Stimulated activated CD8-positive, alpha-beta memory T cell treated with anti-CD3 and anti-CD28 coated beads, Interleukin-2, amount 100 ng/mL, for 1 hour (primary cell): ENCODE measurements at places on chromosomes 5 and 9.

DNA sequence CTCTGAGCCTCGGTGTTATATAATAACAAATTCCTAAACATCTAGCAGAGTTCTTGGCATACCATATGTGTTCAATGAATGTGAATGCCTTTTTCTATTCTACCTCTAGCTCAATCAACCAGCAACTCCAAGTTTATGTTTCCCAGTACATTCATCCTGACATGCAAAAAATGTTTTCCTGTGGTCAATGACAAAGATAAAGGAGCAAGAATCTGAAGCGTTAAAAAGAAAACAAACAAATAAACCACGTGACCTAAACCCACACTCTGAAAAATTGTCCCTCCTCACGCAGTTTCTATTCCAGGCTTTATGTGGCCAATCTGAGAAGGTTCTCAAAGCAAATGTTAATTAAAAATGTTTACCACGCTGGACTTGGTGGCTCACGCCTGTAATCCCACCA, 18.0 kb downstream of the KLF4 start:
- DNase-seq: no peak

DNA sequence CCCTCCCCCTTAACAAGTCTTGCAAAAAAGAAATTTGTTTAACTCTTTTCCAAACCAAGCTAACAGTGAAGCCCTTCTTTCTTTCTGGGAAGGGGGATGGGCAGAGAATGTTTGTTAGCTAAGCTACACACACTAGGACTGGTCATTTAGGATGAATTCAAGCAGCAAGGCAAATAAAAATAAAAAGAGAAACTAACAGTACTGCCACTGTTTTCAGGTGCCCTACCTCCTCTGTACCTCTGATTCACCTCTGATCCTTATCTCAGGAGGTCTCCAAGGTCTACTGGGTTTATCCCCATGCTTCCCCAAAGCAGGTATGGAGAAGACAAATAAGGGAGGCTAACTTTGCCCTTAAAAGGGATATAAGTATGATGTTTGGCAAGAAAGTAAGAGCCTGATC, 52.9 kb downstream of the ELL2 start:
- no peak for DNase-seq

DNA sequence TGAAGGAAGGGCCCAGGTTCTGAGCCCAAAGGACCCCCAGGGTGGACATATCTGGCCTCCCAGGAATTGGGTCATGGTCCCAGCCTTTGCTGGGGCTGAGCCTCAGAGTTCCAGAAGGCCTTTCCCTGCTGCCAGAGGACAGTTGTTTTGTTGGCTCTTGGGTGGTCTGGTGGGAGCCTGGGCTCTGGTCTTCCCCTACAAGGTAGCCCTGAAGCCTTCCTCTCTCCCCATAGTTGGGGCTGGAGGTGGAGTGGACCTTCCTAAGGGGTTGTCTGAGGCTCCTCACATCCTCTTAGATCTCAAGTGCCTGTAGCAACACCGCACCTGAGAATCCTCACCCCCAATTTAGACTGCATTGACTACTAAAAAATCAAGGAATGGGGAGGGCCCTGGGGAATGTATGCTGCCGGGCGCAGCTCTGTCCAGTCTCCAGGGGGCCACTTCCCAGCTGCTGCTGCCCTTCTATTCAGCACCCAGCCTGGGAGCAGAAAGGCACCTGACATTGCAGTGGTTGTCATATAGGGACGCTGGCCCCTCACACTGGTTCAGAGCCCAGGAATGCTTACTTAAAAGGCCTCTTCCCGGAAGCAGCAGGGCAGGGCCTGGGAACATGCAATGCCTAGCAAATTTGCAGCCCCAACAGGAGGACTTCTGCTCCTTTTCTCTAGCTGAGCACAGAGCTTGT, 66.4 kb downstream of the IL31RA start:
- no peak for DNase-seq

DNA sequence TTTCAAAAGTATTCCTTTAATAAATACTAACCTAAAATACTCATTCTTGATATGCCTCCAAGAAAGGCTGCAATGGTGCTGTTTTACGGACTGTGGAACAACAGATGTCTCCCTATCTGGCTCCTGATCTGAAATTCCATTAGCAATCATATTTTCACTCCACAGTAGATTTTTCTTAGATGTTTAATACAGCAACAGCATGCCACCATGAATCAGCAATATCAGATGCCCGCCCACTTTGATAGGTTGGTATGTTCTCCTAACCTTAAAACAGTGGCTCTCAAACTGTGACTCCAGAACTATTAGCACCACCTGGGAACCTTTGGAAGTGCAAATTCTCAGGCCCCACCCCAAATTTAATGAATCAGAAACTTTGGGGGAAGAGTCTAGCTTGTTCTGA, 110.2 kb downstream of the MLLT3 start:
- no peak for DNase-seq

- no peak for DNase-seq
Measured at GRCh38 chr5:153983885-153984284, 54.8 kb downstream of the FAM114A2 start.

DNA sequence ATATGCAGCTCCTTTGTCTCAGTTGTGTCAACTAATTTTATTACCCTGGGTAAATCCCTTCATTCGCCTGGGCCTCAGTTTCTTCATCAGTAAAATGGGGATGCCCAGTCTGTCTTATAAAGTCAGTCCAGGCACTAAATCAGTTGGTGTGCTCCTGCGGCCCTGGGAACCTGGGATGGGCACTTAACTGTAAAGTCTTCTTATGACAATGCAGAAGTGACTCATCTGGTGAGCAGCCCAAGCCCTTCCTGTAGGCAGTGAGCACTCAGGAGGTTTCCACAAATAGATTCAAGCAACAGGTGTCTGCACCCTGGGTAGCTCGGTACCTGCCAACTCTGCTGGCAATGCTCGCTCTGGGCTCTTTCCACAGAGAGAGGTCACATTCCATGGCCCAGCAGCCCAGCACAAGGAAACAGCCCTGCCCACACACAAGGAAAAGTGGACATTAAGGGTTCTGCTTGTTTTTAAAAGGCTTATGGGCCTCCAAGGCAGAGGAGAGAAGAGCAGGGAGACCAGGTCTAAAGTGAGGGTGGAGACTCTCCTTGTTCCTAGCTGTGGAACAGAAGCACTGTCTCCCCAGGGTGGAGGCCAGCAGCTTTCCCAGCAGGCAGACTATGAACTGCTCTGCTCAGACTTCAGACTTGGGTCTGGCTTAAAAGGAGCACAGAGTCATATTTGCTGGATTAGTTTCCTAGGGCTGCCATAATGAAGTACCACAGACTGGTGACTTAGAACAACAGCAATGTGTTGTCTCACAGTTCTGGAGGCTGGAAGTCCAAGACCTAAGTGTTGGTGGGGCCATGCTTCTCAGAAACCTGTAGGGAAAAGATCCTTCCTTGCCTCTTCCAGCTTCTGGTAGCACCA, 89.7 kb upstream of the ADRA1B start:
- DNase-seq: no peak

- no peak for DNase-seq
Measured at GRCh38 chr9:126617003-126617822, 3.5 kb downstream of the LMX1B start.

GRCh38 chr9:127907867-127908659, 8.7 kb upstream of the ST6GALNAC6 start:
- DNase-seq: no peak

GRCh38 chr5:79261897-79262296, 26.0 kb downstream of the JMY start:
- DNase-seq: no peak

DNA sequence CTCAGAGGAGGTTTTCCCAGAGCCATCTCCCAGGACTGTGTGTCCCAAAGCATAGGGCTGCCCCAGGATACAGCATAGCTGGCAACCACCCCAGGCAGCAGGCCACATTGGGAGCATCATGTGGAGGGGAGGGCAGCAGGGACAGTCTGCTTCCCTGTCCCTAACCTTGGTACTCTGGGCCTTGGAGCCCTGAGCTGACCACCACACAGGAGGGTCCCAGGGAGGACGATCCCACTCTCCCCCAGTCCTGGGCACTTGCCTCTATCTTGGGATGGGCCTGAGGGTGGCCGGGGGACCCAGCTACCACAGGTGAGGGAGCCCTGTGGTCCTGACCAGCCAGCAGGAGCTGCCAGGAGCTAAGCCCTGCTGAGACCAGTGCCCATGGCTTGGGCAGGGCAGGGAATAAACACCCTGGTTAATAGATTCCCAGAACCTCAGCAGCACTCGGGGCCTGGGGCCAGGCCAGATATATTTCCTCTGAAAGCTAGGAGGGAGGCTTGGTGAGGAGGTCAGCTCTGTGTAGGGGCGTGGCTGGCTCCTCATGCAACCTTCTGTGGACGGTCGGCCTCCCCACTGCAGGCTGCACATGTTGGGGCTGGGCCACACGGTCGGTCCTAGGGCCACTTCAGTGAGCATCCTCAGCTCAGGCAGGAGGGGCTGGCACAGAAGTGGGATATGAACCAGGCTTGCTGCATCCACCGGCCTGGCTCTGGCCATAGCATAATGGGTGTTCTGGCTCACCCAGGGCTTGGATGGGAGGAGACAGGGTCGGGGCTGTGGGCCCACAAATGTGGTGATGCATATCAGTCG, 4.2 kb downstream of the NINJ1 start:
- DNase-seq: no peak

DNA sequence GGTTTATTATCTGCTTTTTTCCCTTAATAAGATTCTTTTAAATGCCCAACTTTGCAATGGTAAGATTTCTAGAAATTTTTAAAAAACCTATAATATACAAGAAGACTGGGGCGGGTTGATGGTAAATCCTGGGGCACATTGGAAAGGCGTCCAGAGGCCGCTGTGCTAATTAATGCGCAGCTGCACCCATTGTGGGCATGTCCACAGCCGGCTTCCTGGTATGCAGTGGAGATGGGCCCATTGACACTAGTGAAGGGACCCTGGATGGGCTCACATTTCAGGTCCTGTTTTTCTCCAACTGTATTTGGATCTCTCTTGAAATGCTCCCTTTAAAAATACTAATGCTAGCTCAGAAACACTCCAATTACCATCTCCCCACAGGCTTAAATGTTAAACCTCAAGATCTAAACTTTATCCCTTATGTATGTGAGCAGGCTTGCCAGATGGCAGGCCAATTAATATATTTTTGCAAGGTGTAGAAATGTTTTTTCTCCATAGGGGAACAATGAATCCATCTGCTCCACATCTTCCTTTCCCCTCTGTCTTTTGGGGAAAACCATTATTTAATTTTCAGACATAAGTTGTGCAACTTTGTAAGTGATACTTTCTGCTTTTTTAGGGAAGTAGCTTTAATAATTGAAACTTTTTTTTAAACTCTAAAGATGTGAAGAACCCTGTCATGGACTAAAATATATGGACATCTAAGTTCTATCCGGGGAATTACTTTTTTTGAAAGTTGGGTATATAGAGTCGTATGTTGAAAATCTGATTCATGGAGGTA, 177.3 kb downstream of the CD180 start:
- DNase-seq: no peak

GRCh38 chr9:114282926-114283325, 40.0 kb upstream of the ORM1 start:
- no peak for DNase-seq

DNA sequence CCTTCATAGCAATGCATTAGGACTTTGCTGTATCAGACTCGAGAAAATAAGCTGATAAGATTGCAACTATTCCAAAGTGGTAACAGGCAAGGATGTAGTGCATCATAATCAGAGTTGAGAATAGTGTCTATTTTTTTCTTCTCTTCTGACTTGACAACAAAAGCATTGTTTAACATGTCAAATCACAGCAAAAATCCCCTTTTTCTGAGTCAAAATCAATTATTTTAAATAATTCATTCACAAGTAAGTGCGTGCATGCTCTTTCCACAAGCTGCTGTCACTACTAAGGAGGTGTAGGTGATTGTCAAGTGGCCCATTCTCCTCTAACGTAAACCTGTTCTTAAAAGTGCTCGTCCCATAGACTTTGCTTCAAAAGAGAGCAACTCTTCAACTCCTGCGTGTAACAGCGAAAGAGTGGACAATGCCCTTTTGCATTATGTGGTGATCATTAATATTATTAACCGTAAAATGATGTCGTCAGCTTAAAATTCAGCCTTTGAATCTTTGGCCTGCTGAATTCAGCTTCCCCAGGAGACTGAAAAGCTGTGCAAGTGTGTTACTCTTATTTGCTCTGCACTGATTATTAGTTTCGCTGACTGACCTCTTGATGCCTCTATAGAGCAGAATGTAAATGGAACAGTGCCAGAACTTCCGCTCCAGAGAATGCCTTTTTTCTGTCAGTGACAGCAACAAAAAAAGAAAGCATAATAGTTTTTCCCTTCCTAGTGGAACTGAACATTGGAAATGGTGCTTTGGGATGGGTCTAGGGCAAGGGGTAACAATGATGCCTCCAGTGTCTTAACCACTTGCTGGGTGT, 680.8 kb upstream of the SEMA6A start:
- no peak for DNase-seq

DNA sequence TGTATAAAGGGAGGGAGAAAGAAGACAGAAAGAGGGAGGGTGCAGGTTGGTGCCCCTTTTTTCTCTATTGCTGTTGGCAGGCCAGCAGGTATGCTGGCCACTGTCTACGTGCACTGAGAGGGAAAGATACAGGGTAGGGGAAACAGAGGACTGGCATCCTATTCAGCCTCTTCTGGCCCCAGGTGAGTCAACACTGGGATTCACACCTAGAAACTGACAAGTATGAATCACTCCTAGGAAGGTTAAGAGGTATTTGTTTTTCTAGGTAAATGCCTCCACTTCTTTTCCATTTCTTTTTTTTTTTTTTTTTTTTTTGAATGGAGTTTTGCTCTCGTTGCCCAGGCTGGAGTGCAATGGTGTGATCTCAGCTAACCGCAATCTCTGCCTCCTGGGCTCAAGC, 2.8 kb upstream of the UBAP1 start:
- DNase-seq: no peak

- DNase-seq: no peak
Measured at GRCh38 chr5:79002374-79002773, 17.3 kb upstream of the ARSB start.

- no peak for DNase-seq
Measured at GRCh38 chr5:168346417-168346816, 55.0 kb downstream of the WWC1 start.

- no peak for DNase-seq
Measured at GRCh38 chr5:112479418-112479817, 60.3 kb upstream of the EPB41L4A start.

GRCh38 chr5:122997294-122997693, 39.2 kb downstream of the PPIC start:
- DNase-seq: no peak

- DNase-seq: no peak
Measured at GRCh38 chr5:38634568-38635369, 78.3 kb upstream of the LIFR start.

- no peak for DNase-seq
Measured at GRCh38 chr5:36215910-36216309, 25.8 kb downstream of the NADK2 start.
